CD4-positive, alpha-beta memory T cell (primary cell): ENCODE measurements at places on chromosomes 7 and 10. TPM values are rescaled to one million over a fixed set of nuclear protein-coding genes. Genes with fewer than 3 reads are reported as not detected.

ZNF117 gene
- 5.3 TPM for total RNA-seq

GRCh38 chr10:20237586-20237985, 421.4 kb downstream of the PLXDC2 start:
- DNase-seq = no peak

SEMA3D gene
- total RNA-seq = not detected

DNA sequence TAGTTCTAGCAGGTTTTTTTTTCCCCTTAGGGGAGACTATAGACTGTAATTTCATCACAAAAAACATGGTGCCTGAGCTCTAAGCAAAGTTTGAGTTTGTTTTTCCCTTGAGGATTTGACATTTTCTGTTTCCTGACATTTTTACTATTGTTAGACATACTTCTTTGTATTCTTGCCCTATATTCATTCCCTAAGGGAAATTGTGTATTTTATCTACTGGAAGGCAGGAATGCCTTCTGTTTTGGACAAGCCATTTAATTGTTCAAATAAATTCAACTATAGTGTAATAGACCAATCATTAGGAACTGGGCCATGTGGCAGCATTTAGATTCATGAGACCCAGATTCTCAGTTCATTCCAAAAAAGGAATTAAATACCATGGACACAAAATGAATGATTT, 335.0 kb downstream of the EXOC4 start:
- no peak for DNase-seq

BICC1 gene
- total RNA-seq = not detected

DNA sequence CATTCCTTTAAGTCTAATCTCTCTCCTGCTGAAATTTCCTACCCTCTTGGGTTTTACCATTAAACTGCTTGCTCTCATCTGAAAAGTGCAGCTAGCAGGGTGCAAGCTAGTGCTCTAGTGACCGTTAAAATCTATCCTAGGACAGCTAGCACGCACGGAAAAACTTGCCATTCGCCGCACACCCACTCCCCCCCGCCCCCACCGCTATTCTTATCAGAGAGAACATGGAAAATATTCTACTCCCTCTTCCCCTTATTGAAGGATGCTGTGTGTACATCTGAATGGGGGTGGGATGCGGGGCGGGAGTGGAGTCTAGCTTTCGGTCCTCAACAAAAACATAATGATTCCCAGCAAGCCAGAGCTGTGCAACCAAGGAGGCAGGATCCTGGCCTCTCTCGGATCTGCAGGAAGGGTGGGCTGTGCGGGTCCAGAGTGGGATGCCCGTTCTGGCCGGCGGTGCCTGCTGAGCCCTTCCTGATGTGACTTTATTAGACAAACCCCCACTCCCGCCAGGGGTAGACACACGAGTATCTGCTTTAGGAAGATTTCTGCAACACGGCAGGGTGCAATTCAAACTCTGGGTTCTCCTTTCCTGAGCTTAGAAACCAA, 1.1 kb upstream of the ADRA2A start:
- no peak for DNase-seq

TSPAN33 gene
- total RNA-seq = 0.83 TPM
